ENCODE measurements at places on chromosomes 4 and X.

DNA sequence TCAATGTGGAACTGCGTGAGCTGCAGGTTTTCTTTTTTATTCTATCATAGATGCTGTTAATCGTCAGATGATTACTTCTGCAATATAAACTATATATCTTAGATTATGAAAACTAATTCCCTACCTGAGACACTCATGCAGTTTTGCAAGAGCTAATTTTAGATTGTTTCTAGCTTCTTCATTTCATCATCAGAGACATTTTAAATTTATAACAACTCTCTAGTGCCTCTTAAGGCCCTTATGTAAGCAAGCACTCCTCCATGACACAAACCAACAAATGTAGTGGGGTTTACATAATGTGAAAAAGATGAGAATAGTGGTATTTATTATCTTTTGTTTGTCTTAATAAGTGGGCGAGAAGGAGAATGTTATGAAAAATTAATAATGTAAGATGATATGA is 170.2 kb upstream of the ETNPPL start:
- DNase-seq = no peak

DNA sequence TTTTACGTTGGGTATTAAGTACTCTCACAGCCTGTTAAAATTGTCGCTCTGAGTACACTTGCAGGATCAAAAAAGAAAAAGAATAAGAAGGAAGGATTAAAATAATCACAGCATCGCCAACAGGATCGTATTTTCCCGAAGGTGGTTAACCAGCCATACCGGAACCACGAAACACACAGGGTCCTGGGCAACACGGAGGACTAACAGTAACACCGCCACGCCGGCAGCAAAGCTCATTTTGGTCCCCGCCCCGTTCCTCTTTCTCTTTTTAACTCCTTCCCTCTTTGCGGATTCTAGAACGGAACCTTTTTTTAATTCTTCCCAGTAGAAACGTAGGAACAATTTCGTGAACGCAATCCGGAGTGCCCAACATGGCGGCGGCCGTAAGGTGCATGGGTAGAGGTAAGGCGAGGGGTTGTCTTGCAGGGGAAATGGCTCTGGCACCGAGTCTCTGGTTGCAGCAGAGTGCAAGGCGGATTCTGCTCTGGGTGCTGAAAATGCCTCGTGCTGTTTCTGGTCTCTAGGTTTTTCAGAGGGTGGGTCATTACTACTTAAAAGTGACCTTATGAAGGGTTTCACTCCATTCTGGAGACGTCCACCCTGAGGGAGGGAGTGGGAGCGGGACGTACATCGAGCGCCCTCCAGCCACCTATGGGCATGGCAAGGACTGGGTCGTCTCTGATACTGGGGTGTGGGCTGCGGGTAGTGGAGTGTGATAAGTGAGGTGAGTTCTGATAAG is at the start of gene MRPL1:
Gene MRPL1 (plus strand): TSS at position 353 of the 739 bp plus-strand sequence. CDS start 19 bp downstream, at position 372.
- DNase-seq = peak; percentile 87

DNA sequence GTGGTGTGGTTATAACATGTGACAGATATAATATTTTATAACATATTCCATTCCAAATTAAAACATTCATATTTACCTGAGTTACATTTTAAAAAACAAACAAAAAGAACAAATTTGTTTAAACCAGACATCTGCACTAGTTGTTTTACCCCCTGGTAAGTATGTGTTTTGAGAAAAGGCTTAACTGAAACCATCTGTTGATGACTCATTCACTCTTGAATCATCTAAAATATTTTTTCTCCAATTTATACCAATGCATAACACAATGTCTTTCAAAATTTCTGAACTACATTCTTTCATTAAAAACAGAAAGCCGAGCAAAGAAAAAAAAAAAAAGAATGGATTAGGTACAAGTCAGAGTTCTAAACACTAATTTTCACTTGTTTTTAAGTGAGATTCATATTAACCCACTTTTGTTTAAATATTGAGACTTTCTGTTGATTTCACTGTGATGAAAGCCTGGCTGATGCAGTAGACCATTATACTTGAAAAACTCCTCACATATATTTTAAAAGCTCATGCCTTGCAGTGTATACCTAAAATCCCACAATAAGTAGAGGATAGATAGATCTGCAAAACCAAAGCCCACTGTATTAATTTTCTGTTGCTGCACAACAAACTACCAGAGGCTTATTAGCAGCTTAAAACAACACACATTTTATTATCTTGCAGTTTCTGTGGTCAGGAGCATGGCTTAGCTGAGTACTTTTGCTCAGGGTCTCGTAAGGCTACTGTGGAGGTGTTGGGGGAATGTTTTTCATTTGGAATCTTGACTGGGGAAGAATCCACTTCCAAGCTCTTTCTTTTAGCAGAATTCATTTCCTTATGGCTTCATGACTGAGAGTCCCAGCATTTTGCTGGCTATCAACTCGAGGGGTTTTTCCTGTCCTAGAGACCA is 221.5 kb downstream of the PCDH18 start:
- peak; percentile 73 for DNase-seq

- DNase-seq = no peak
These were observed 23.6 kb upstream of the GPR78 start for GRCh38 chr4:8556341-8557150.

DNA sequence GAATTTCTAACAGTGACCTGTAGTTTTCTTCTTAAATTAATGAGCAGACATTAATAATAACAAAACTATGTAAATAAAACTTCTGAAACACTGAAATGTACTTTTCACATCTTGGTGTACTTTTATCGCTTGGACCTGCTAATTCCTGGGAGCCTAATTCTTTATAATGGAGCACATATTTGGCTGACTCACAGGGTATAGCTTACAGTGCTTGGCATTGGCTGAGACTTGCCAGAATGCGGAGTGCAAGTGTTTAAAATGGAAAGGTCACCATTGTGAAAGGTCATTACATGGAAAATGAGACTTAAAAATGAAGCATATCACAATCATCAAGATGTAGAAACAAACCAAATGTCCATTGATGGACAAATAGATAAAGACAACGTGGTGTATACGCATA is 137.3 kb upstream of the PDLIM3 start:
- no peak for DNase-seq

DNA sequence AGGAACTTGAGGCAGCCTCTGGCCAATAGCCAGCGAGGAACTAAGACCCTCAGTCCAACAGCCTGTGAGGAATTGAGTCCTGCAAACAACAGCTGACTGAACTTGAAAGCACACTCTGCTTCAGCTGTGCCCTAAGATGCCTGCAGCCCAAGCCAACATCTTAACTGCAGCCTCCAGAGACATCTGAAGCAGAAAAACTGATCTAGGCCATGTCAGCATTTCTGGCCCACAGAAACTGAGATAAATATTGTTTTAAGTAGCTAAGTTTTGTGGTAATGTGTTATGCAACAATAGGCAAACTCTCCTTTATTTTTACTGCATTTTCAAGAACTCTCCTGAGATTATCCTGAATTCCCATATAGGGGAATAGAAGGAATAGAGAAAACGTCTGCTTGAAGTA is 24.4 kb upstream of the PIGA start:
- no peak for DNase-seq

DNA sequence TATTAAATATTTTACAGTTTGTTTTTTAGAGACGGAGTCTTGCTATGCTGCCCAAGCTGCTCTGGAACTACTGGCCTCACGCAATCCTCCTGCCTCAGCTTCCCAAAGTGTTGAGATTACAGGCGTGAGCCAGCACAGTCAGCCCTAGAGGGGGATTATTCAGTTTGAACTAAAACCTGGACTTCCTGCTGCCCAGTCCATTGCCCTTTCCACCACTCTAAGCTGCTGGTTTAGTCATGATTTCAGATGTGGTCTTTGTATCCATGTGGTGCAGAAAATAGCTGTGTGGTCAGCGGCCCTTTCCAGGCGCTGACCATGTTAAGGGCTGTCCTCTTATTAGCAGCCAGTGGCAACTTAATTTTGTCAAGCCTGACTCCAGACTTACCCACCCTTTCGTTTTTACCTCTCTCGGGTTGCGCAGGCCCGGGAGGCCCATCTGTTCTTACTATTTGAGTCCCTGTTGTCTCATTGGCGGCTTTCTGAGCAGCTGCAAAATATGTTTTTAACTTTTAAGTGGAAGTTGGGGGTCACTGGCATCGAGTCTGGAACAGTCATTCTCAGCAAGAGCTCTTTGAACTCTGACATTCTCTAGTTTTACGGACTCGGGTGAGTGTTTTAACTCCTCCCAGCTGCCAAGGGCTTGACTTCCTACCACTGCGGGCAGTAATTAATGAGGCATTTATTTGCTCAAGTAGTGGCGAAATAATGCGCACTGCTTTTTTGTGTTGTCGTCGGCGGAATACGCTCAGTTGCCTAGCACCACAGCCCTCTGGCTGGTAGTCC is 773 bp upstream of the VMA21 start:
- DNase-seq = no peak

GRCh38 chr4:101304916-101305315 is 42.4 kb downstream of the PPP3CA start:
- no peak for DNase-seq

GRCh38 chrX:12975991-12976558 is 1.2 kb downstream of the TMSB4X start:
- peak; percentile 59 for DNase-seq

DNA sequence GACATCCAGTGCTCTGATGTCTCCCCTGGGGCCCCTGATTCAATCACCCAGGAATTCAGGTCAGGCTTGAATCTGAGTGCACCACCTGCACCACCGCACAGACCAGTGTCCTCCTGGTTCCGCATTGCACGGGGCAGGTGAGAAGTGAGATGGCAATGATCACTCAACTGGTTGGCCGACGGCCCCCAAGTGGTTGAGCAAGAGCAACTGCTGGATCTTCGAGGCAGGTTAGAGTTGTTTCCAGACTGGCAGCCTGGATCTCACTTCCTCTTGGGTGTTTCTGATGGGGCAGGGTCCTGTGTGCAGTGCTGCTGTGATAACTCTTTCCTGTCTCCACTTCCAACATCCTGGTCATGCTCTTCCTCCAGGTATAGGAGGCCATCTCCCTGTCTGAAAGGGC is 50.4 kb downstream of the C4orf50 start:
- no peak for DNase-seq

Data from HCEC 1CT (cell line).